GM23338 (cell line): ENCODE measurements at places on chromosomes 7 and 10. TPM values are rescaled to one million over a fixed set of nuclear protein-coding genes. Genes with fewer than 3 reads are reported as not detected.

FEZF1 gene
- total RNA-seq, result 1.7 and 2.3 TPM in 2 replicates

DIP2C gene
- 7.5 and 7.7 TPM in 2 replicates for total RNA-seq

MYOZ1 gene
- total RNA-seq, result 2.4 and 3.2 TPM in 2 replicates

MINDY3 gene
- total RNA-seq, result 13.6 and 15.1 TPM in 2 replicates

VAX1 gene
- not detected in 2 replicates for total RNA-seq

FGFBP3 gene
- 73.2 and 73.9 TPM in 2 replicates for total RNA-seq

TSC22D4 gene
- total RNA-seq, result 22.6 and 24.9 TPM in 2 replicates

PRKG1 gene
- total RNA-seq, result 18.2 and 22.8 TPM in 2 replicates
